ENCODE measurements at places on chromosomes 7 and 10.

- no peak for DNase-seq
These were observed 65.2 kb downstream of the CUBN start for GRCh38 chr10:17064435-17064834.

GRCh38 chr10:100909501-100910263 lies 3.1 kb upstream of the SLF2 start:
- no peak for DNase-seq

GRCh38 chr7:33191340-33191739 lies 62.0 kb downstream of the BBS9 start:
- DNase-seq: no peak

DNA sequence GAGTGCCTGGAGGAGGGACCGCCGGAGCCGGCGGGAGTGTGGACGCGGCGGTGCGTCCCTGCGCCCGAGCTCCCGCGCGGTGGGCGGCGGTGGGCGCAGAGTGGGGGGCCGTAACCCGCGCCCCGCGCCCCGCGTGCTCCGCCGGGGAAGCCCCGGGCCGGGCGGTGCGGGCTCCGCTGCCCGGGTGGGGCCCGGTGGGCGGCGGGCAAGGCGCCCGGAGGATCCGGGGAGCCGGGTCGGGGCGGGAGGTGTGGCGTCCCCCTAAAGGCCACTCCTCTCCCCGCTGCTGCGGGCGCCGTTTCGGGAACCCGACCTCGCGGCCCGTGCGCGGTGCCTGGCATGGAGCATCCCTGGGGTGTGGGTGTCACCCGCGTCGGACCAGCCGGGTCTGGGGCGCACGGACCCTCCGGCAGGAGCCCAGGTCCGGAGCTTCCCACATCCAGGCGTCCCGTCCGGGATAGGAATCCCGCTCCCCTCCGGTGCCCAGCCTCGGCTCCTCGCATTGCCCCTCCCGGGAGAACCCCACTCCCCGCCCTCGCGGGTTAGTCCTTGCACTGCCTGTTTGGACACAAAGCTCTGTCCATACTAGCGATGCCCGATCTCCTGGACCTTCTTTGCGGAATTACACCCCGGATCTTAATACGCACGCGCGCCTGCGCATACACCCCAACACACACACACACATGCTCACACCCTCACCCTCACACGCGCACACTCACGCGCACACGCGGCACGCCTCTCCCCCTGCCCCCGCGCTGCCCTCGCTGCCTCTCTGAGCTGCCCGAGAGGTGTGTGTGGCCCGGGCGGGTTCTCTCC lies 723 bp downstream of the MTURN start:
- peak; percentile 23 for DNase-seq

- no peak for DNase-seq
These were observed 7.2 kb downstream of the HOXA13 start for GRCh38 chr7:27192546-27193334.

DNA sequence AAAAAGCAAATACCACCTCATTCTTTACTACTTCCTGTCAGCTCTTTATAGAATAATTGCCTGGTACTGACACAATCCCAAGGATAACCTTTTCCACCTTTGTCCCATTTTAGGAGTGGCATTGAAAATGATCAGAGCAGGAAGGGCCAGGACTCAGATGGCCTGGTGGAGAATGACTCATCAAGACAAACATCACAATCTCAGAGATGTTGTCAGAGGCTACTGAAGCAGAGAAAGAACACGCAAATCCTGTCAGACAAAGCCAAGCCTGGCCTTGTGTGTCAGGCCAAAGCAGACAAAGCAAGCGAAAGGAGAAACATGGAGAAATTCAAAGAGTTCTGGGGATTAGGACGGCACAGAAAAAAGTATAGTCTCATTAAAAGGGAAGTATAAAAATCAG lies 40.9 kb downstream of the NSUN6 start:
- no peak for DNase-seq

DNA sequence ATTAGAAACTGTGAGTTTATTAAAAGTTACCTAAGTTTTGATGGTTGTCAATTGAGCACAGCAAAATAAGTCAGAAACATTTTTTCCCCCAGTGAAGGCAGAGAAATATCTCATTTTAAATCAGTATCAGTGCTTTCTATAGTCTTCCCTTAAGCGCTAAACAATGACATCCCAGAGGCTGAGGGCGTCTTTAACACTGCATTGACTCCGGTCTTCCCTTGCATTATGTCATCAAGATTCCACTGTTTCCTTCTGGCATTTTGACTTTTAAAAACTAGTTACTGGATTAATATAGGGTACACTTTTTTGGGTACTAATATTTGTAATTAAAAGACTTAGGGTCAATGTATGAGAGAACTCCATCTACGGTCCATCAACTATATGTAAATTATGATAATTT lies 3.9 kb downstream of the GLUD1 start:
- DNase-seq: no peak

- DNase-seq: no peak
These were observed 832 bp downstream of the XRCC2 start for GRCh38 chr7:152674860-152675758.

- no peak for DNase-seq
These were observed 4.6 kb downstream of the REPIN1 start for GRCh38 chr7:150373049-150373801.

- DNase-seq: no peak
These were observed 38.1 kb upstream of the SEMA3A start for GRCh38 chr7:84232646-84233045.

DNA sequence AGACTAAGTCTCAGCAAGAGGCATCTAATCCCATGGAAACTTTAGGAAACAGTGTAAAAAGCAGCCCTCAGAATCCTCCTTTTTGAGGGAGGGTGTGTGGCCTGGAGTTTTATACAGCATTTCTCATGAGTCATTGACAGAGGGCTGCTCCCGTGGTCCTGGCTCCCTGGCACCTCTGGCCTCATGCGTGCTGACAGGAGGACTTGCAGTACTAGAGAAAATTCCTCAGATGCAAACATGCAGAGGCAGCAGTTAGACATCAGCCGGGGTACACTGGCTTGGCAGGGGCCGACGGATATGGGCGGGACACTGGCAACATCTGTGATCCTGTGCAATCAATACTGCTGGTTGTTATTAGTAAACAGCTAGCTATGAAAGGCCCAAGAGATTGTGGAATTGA lies 925.1 kb upstream of the CELF2 start:
- DNase-seq: no peak

GRCh38 chr7:107353701-107354100 lies 116.2 kb upstream of the GPR22 start:
- no peak for DNase-seq

- DNase-seq: no peak
These were observed 46.8 kb upstream of the NFE2L3 start for GRCh38 chr7:26105236-26105635.

GRCh38 chr7:11427686-11428273 lies 404.2 kb downstream of the THSD7A start:
- no peak for DNase-seq

DNA sequence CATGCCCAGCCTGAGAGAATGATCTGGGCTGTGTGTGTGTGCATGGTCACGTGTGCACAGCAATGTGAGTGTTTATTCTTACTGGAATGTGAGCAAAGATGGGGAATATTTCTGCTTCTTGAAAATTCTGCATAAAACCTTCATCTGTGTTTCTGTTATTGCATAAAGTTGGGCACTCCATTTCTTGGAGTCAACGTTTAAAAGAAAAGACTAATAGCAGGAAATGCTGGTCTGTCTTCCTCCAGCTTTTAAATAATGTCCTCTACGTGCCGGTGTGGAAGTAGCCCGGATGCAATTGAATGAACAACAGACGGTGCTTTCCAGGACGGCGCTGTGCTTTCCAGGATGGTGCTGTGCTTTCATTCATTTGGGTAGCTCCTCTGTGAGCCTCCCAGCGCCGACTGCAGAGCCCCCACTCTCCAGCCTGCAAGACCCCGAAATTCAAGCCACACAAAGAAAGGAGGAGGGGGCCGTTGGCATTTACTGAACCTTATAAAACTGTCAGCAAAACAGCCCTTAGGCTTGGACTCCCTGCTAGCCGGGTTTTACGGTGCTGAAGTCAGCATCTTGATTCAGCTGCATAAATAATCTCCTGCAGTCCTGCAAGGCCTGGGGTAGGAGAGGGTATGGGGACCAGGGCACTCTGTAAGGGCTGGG lies 158.2 kb upstream of the PRKCQ start:
- DNase-seq: no peak

DNA sequence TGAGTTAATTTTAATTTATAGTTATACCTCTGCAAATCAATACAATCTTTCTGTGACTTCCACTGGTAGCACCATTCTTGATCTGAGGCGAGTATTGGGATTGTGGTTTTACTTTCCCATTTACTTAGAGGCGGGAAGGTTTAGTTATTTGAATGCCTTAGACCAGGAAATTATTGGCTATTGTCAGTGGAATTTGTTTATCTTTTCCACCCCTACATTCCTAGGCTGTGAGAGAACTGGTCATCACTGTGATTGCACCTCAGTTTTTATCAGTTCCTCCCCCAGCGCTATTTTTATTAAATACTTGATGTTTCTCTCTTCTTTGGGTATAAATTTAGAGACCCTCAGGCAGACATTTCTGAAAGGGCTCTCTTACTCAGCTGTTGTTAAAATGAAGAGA lies 29.9 kb downstream of the CDK14 start:
- DNase-seq: no peak

- DNase-seq: no peak
These were observed 24.3 kb upstream of the ACSL5 start for GRCh38 chr10:112349521-112350085.

- DNase-seq: no peak
These were observed 935 bp downstream of the ZNF273 start for GRCh38 chr7:64904008-64904407.

- DNase-seq: no peak
These were observed 5.7 kb upstream of the PON2 start for GRCh38 chr7:95440394-95441038.

DNA sequence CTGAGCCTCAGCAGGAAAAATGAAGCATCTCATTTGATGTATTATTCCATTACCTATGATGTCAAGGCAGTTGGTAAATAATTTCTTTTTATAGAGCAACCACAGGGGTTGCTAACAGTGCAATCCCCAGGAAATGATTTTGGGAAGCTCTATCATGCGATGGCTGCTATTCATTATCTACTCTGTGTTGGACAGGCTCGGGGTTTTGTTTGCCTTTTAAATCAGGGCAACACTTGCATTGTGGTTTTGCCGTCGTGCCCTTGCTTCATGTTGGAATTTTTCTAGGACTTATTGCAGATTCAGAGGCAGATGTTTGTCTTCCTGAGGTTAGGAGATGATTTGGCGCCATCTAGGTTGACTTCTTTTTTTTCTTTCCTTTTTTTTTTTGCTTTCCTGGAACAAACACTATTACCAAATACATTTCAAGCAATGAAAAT lies 128.4 kb downstream of the BICC1 start:
- DNase-seq: no peak

DNA sequence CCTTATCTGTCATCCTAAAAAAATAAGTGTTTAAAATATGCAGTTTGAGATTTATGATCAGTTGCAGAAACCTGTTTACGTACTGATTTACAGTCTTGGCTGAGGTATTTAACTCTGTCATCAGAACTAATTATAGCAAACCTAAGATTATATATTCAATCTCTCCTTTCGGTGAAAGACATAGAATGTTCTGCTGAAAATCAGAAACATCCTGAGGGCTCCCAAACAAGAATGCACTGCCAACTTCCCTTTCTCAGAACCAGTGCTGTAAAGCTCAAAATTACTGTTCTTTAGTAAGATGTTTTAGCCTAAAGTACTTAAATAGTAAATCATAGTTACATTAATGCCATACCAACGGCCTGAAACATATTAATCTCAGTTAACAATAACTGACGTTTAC lies 34.3 kb downstream of the FAM204A start:
- no peak for DNase-seq

- no peak for DNase-seq
These were observed 7.1 kb upstream of the BTBD16 start for GRCh38 chr10:122263971-122264370.

- DNase-seq: no peak
These were observed 370.6 kb upstream of the IGFBP3 start for GRCh38 chr7:46291601-46292150.
